ENCODE measurements at places on chromosomes 5 and 9.

DNA sequence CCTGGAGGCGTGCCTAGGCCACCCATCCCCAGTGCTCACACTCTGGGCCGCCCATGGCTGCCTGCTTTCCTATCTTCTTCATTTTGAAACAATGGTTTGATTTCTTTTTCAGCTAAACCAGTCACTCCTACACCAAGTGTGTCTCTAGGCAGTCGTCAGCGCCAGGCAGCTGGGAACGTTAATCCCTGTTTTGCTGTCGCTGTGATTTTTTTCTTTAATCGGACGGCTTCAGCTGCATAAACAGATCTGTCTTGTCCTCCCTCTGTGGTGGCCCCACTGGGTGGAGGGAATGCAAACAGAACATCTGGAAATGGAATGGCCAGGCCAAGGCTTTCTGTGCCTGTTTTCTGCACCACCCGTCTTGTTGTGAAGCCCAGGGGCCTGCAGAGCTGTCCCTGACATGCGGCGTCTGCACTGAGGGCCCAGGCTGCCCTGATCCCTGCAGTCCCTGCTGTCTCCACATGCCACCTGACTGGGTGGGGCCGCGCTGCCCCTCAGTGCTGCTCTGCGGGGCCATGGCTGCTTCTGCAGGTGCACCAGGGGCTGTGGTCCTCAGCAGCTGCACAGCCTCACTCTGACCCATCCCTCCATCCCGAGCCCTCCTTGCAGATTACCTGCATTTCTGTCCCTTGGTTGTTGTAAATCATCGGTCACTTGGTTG is 51.5 kb downstream of the WNK2 start:
- no peak for DNase-seq

GRCh38 chr9:134545215-134545542 is 96.4 kb upstream of the COL5A1 start:
- DNase-seq = no peak

GRCh38 chr9:23423999-23424398 is 402.0 kb downstream of the ELAVL2 start:
- DNase-seq = no peak

DNA sequence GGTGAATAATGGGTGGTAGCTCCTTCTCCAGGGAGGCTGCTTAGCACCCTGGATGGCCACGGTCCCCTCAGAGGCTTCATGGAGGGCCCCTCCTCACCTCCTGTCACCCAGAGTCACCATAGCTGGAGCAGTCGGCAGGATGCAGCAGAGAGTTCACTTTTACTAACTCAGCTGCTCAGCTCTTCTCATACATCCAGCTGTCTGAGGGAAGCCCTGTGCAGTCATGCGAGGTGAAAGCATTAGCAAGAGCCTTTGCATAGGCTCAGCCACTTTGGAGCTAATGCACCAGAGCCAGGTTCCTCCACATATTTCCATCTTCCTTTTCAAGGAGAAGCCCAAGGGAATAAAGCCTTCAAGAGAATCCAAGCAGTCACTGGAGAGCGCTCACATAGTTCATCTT is 499.2 kb downstream of the BNC2 start:
- no peak for DNase-seq

DNA sequence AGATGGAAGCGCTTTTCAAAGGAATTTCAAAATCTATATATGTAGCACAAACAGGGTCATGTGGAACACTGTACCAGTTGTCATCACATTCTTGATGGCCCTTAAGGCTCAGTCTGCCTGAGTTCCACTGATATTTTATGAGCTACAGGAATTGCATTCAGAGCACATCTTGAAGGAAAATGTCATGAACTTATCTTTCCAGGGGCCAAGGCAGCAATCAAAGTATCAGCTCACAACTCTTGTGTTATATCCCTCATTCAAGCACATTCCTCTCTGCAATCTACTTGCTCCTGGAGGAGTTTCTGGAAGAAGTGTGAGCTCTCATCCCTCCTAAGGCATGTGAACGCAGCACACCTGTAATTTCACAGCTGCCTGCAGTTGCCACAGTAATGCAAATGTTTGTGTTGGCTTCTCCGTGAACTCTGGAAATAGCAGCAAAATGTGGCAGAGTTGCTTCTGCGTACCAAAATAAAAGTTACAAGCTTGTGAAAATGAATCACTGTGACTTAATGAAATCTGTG is 89.7 kb upstream of the EQTN start:
- DNase-seq = no peak

DNA sequence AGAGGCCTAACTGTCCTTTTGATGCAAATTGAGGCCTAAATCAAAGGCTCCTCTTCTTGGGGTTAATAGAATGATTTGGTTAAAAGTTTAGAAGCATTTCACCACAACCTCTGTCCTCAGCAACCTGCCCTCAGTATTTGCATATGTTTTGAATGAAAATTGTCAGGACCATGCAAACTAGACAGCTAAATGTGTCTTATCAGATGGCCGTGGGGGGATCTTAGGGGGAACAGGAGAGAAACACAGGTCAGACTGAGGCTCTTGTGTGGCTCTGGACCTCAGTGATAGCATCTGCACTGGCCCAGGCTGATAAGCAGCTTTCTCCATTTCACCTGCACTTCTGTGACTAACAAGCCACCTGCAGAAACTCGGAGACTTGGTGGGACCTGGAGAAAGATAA is 49.0 kb downstream of the FOXI1 start:
- DNase-seq = no peak

GRCh38 chr9:104961238-104961637 is 33.3 kb upstream of the ABCA1 start:
- DNase-seq = peak; percentile 94

Data from DMS153 (cell line).